ENCODE measurements at places on chromosomes 12 and 14. TPM values are rescaled to one million over a fixed set of nuclear protein-coding genes. Genes with fewer than 3 reads are reported as not detected.

The ZNF605 gene
- total RNA-seq = 6.6 TPM

The TBK1 gene
- 9.7 TPM for total RNA-seq

The RPL10L gene
- not detected for total RNA-seq

GRCh38 chr12:122946690-122947341 lies 19.4 kb downstream of the ABCB9 start:
- peak; percentile 97 for DNase-seq

DNA sequence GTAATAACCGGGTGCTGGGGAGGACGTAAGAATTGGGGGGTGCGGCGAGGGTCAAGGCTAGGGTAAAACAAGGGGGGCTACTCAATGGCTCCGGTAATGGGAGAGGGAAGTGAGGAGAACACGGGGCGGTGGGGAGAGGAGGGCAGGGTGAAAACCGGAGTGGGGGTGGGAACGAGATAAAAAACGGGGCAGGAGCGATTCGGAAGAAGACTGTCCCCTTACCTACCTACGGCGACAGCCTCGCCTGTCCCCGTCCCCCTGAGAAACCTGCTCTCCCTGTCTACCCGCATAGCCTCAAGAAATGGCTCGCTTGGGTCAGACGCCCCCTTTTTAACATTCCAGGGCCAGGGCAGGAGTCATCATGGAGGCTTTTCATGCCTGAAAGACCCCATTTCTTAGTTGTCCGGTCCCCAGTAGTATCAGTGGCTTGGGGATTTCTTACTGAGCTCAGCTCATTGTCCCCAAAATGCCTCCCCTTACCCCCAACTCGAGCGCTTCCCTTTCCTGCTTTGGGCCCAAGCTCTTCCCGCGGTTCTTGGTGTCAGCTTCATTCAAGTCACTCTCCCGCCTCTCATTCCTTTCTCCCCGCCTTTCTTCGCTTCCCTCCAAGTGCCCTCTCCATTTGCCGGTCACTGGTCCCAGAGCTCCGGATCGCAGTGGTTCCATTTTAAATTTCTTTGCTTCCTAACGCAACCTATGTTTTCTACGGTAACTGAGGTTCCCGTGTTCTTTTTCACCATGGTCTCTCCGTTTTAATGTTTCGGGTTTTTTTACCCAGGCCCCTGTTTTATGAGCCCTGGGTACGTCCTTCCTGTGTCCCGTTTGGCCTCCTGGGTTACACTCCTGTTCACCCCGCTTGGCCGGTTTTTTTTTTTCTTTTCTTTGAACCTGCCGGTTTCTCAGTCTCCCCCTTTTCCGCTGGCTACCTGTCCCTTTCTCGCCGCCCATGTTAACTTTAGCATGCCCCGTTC lies 1.2 kb upstream of the WSB2 start:
- peak; percentile 47 for DNase-seq

- peak; percentile 48 for DNase-seq
Observed at GRCh38 chr12:4555804-4556203, 6.2 kb upstream of the DYRK4 start.

GRCh38 chr14:37081218-37081617 lies 91.2 kb downstream of the SLC25A21 start:
- DNase-seq = no peak

All from cardiac muscle cell (in vitro differentiated cells and primary cell).